ENCODE measurements at places on chromosomes 11 and 22.

DNA sequence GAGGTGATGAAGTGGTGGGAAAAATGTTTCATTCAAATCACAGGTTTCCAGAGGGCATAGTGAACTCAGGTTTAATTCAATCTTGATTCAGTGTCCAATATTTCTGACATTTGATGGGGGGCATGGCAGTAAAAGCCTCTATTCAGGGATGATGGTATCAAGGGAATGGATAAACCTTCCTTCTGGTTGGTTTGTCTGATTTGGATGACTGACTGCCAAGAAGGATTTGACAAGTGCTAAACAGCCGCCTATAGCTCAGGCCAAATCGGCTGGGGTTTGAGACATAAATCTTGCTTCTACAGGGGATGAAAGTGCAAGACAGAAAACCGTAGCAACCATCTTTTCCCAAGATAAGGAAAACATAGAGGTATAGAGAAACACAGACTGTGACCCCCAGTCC is 121.8 kb upstream of the C11orf87 start:
- no peak for DNase-seq

DNA sequence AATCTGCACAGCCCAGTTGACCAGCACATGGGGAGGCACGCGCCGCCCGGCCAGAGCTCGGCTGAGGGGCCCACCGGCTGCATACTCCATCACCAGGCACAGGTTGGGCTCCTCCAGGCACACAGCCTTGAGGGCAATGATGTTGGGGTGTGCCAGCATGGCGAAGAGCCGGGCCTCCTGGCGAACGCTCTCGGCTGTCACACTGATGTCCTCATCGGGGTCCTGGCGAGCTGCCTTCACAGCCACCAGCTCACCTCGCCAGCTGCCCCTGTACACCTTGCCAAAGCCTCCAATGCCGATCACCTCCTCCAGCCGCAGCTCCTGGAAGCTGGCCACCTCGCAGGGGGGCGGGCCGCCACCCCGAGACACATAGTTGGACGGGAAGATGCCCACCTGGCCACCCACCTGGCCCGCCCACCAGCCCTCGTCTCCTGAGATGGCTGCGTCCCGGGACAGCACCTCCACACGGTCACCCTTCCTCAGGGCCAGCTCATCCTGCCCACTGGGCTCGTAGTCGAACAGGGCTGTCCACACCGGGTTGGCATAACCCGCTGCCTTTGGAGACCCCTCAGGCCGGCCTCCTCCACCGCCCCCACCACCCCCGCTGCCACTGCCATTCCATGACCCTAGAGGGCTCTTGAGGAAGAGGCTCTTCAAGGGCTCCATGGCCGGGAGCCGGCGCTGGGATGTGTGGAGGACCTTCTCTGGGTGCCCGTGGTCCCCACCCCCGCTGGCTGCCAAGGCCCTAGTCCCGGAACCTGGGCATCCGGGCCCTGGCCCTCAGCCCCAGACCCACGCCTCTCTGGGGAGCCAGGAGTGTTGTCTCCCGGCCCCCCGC is 711 bp downstream of the MAP3K11 start:
- DNase-seq = no peak

- DNase-seq = no peak
These were observed 11.7 kb downstream of the RAC2 start for GRCh38 chr22:37232140-37232998.

- no peak for DNase-seq
These were observed 32.3 kb downstream of the TPBGL start for GRCh38 chr11:75272821-75273301.

GRCh38 chr11:74784234-74784633 is 35.6 kb downstream of the RNF169 start:
- no peak for DNase-seq

GRCh38 chr11:5153574-5154431 is 754 bp downstream of the OR52A1 start:
- DNase-seq = no peak

- DNase-seq = no peak
These were observed 116.6 kb downstream of the LARGE1 start for GRCh38 chr22:33803371-33804282.

DNA sequence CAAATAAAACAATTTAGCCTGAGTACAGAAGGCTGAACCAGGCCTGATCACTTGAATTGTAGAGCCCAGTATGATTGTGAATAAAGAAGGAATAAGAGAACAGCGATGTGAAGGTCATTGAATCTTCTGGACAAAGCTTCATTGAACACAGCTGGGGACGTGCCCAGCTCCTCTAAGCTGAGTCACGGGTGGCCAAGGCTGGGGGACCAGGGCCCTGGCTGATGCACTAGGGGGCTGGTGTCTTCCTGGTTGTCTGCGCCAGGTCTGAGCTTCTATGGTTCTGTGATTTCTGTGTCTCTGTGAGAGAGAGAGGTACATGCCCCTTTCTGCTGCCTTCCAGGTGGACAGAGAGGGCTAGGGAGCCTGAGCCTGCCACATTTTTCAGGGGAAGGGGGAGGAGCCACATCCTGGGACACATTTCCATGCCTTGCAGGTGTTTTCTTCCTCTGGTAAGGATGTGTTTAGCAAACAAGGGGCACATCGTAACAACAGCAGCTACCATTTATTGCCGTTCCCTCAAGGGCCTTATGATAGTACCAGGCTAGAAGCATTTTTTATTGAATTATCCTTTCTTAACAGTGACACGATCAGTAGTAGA is 135.7 kb downstream of the C11orf91 start:
- DNase-seq = peak; percentile 20

DNA sequence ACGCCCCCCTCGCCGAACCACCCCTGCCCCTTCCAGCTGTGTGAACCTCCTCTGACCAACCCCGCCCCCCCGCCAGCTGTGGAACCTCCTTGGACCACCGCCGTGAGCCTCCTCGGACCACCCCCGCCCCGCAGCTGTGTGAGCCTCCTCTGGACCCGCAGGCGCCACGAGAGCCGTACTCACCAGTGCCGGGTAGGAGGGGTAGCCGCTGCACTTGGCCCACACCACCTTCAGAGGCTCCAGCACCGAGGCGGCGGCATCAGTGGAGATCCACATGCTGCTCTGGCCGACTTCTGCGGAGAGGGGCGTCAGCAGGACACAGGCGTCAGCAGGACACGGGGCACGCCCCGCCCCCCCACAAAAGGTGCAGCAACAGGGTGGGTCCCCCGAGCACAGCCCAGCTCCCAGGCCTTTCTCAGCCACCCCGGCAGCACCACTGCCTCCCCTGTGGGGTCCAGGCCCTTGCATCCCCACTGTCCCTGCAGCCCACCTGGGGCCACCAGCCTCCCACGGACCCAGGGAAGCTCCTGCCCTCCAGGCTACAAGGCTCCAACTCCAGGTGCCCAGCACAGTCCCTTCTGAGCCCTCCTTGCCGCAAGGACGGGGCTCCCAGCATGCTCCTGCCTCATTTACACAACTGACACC is 51.7 kb downstream of the BRD1 start:
- DNase-seq = no peak

- no peak for DNase-seq
These were observed 39.3 kb downstream of the RPL27A start for GRCh38 chr11:8721609-8722500.

DNA sequence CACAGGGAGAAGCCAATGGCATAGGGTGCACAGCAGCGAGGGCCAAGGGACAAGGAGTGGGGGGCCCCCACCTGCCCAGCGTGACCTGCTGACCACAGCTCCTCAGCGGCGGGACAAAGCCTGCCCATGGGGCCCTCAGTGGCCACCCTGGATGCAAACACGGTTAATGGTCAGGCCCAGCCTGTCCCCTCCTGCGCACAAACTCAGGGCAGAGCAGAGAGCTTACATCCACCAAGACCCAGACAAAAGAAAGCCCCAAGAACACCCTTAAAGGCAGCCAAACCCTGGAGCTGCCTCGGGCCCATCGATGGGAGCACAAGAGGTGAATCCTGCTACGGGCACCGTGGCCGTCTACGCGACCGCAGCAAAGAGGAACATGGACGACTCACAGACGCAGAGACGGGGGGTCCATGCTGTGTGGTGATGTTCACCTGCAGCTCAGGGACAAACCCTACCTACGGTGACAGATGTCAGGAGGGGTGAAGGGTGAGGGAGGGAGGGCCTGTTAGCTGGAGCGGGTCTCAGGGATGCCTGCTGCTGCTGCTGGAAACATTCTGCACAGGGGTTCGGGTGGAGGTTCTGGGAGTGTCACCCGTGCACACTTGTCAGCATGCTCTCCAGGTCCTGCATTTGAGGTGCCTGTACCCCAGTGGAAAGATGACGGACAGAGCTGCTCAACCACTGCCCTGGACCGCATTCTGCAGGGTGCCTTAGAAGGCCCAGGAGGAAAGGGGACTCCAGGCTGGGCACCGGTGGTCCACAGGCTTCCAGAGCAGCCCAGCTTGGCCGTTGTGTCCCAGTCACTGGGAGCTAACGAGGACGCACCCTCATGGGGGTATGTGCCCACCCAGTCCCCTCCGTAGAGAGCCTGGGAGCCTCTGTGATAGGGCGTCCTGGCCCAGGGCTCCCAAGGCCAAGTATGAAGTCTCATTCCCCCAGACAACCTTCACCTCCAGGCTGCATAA is 11.6 kb downstream of the ASCL2 start:
- no peak for DNase-seq

GRCh38 chr11:63532799-63533475 is 3.7 kb upstream of the PLAAT4 start:
- DNase-seq = no peak

GRCh38 chr22:46172522-46173110 is 22.3 kb downstream of the PPARA start:
- no peak for DNase-seq

GRCh38 chr11:129145276-129145675 is 46.8 kb downstream of the ARHGAP32 start:
- no peak for DNase-seq

DNA sequence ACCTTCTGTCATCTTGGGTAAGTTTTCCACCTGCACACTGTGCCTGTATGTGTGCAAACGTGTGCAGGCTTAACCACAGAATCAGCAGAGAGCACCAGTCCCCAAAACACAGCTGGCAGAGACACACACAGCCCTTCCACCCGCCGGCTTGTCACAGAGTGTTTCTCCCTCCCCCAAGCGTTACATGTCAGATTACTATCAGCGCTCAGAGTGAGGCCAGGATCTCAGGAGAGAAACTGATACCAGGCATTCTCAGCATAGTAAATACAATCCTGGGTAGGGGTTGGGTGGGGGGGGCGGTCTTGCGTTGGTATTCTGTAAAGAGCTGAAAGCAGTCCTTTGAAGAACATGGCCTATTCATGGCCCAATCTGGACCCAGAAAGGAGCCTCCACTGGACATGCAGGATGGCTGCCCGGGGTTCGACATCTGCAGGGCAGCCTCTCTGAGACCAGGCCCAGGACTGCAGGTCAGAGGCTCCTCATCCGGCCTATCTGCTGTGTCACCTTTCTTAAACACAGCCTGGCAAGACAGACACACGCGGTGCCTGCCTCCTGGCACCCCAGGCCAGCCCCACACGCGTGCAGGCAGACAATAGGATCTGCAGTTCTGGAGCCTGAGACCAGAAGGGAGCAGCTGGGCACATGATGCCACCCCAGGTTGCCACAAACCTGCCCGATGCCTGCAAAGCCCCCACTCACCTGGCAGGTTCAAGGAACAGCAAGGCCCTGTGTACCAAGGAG is 1.7 kb downstream of the OSBPL5 start:
- no peak for DNase-seq

DNA sequence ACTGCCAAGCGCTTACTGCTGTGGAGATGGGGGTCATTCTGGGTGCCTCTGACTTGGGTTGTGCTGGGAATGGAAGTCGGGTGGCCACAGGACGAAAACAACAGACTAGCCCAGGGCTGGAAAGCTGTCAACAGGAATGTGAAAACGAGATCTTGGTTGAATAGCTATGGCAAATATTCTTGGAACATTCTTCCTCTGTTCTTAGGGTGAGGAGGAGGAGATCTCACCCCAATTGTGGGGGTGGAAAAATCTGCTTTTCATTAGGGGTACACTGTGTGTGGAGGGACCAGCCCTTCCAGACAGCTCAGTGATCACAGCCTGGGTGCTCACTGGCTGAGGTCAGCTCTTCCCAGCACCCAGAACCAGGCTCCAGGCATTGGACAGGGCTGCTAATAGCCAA is 52.0 kb upstream of the PRSS23 start:
- DNase-seq = no peak

GRCh38 chr22:30028731-30029130 is 51.5 kb upstream of the HORMAD2 start:
- DNase-seq = peak; percentile 40

DNA sequence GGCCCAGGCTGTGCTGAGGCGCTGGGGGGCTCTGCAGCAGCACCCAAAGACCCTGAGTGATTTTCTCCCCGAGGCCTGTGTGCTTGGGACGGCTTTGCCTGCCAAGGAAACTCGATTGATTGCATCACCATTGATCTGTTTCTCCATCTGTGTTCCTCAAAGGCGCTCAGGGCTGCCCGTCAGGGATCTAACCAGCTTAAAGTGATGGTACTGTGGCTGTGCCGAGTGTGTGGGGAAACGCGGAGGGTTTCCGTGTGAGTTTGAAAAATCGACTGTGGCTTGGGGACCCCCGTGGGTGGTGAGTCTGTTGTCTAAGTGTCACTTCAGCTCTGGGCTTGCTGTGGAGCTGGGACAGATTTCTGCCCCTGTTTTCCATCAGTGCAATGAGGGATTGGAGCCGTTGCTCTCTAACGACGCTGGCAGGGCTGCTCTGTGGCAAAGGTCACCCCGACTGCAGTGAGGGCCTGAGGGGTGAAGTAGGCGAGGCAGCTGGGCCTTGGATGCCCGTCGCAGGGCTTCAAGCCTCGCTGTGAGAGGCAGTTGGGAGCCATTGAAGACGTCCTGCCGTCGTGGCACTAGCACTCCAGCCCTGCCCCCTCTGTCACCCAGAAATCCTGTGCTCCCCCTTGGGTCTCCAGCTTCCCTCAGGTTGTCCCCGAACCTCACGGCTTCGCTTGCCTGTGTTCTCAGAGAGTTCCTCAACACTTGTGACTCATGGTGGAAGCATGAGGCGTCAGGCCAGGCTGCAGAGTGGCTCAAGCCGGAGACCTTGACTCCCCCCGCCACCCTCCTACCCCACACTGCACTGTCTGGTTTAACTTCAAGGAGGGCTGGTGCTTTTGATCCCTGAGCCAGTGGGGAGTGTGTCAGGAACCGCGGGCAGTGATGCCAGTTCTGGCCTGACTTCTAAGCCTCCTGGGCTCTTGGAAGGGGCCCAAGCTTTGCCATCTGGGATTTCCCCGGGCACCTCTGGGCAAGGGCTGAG is 21.8 kb downstream of the CACNA1I start:
- no peak for DNase-seq

GRCh38 chr11:58856806-58857205 is 12.3 kb upstream of the GLYATL2 start:
- DNase-seq = no peak

DNA sequence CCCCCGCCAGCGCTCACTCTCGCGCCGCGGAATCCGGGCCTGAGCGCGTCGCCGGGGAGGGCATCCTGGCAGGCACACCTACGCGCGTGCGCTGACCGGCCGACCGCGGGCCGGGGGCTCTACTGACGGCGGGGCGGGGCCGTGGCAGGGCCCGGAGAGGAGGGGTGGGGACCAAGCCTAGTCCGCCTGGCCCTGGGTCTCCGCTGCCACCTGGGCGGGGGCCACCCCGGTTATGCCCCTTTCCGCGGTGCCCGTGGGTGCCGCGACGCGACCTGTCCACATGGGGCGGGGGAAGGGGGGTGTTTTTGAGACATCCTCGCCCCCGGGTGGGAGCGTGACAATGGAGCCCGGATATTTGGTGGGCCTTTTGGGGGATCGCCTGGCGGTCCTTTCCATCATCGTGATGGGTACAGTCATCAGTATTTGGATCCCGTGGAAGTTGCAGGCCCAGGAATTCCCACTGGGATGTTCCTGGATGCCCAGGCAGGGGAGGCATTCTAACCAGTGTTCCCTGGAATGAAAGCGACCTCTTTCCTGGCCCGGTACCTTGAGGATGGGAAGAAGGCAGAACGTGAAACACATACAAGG is 2.2 kb downstream of the NCAM1 start:
- DNase-seq = peak; percentile 25

- DNase-seq = no peak
These were observed 30.0 kb upstream of the ME3 start for GRCh38 chr11:86702220-86702983.
